Esophagus muscularis mucosa (tissue), 4 donors: ENCODE measurements at places on chromosomes 1 and 21. TPM values are rescaled to one million over a fixed set of nuclear protein-coding genes. Genes with fewer than 3 reads are reported as not detected.
A peak's percentile ranks its signal among the peaks of the same experiment; 100 is the strongest.

DNA sequence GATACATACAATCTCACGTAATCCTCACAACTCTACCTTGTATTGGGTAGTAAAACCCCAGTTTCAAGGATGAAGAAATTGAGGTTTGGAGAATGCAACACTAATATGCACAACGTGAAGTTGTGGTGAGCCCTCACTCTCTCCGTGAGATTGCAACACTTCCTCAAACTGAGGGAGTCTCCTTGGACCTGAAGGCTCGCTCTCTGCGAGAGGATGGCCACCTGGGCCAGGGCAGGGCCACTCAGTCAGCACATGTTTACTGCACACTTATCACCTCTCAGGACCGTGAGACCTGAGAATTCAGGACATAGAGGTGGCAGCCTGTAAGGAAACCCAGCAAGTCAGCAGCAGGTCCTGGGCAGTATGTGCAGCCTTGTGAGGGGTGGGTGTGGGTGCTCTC is 8.7 kb downstream of the SH3BP5L start:
- no peaks in the 10 kb centered on the region for H3K27me3 ChIP-seq
- H3K27ac ChIP-seq, result no peak overlapping the region
- peaks cover 75% of the 10 kb centered on the region for H3K36me3 ChIP-seq
- peaks cover 21% of the 10 kb centered on the region for H3K4me1 ChIP-seq
- DNase-seq, result no peak

DNA sequence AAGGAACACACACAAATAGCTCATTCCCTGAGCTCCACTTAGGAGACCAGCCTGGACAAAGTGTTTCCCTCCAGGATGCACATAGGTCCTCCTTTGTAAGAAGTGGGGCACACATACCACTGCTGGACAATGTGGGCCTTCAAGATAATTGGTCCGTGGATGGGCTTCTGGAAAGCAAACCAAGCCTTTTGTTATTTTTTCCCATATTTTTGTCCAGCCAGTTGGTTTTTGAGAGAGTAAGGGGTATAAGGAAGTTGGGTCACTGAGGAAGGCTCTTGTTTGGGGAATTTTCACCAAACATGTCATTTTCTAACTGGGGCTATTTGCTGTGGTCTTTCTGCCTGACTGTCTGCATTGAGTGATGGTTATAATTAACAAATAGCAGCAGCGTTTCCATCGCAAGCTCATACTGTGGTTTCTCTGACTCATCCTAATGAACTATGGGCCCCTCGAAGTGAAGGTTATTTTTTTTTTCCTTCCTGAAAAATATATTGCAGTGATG is 306.3 kb upstream of the DUSP10 start:
- H3K27me3 ChIP-seq, result no peaks in the 10 kb centered on the region
- DNase-seq, result no peak
- no peak overlapping the region for H3K27ac ChIP-seq

- H3K27me3 ChIP-seq, result no peaks in the 10 kb centered on the region
- H3K4me1 ChIP-seq, result peaks cover 26% of the 10 kb centered on the region
- no peaks in the 10 kb centered on the region for H3K36me3 ChIP-seq
- DNase-seq, result no peak
- peak overlapping the region; percentile 92 for H3K27ac ChIP-seq
These were observed 717 bp downstream of the UBIAD1 start for GRCh38 chr1:11273595-11274234.

- no peak for DNase-seq
- H3K4me1 ChIP-seq, result no peaks in the 10 kb centered on the region
These were observed 219.3 kb downstream of the PLPP3 start for GRCh38 chr1:56360021-56360420.

DNA sequence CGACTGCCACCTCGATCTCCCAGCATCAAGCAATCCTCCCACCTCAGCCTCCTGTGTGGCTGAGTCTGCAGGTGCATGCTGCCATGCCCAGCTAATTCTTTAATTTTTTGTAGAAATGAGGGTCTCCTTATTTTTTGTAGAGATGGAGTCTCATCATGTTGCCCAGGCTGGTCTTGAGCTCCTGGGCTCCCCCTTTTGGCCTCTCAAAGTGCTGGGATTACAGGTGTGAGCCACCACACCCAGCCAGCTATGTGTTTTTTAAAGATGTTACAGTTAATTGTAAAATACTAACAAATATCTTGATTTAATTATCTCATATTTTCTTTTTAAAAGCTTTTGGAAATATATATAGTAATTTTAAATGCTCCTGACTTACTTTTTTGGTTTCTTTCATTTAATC is 181.3 kb upstream of the DMRTA2 start:
- no peak for DNase-seq
- H3K4me1 ChIP-seq, result no peaks in the 10 kb centered on the region
- no peaks in the 10 kb centered on the region for H3K27me3 ChIP-seq
- H3K27ac ChIP-seq, result no peak overlapping the region
- no peak overlapping the region for H3K4me3 ChIP-seq
- H3K36me3 ChIP-seq, result no peaks in the 10 kb centered on the region

DNA sequence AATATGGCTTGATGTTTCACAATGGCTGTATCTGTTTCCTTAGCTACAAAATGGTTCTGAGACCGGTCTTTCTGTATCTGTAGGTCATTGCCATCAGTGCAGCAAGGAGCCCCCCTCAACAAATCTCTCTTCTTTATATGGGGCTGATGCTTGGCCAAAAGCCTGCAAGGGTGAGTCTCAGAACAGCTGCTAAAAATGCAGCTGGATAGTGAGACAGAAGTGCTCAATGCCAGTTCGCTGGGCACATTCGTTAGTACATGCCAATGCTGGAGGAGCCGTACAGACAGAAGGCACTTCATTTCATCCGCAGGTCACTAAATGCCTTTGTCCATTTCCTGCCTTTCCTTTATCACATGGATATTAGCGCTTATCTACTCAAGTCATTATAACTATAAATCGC is 67.3 kb downstream of the RUNX1 start:
- no peak overlapping the region for H3K27ac ChIP-seq
- no peaks in the 10 kb centered on the region for H3K27me3 ChIP-seq
- DNase-seq, result no peak
- no peak overlapping the region for H3K4me3 ChIP-seq
- no peaks in the 10 kb centered on the region for H3K36me3 ChIP-seq

DNA sequence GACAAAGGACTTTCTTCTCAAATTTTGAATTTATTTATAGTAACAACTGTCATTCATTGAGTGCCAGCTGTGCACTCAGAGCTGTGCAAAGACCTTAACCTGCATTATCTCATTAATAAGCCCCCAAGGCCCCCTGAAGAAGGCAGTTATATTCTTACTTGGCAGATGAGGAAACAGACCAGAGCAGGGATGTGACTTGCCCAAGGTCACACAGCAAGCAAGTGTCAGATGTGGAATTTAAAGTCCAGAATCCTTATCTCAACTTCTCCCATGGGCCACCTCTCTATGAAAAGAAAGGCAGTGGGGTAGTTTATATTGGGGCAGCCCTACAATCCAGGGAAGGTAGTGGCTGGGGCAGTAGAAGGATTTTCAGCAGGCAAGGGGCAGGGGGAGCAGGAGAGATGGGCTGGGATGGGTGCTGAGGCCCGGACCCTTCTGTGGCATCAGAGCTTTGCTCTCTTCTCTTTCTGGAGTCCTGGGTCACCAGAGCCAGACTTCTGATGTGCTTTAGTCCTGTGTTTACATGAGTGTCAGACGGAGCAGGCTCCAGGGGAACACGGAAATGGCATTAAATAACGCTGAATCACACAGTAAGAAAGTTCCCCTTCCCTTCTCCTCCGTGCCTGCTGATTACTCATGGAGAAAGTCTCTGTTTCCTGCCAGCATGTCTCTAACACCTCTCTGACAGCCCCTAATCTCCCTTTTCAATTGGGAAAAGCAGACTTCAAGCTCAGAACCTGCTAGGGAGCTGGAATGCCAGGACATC is 39.5 kb downstream of the EPHB2 start:
- peak overlapping the region; percentile 43 for H3K27ac ChIP-seq
- no peaks in the 10 kb centered on the region for H3K36me3 ChIP-seq
- H3K4me3 ChIP-seq, result no peak overlapping the region
- no peaks in the 10 kb centered on the region for H3K27me3 ChIP-seq
- DNase-seq, result peak; percentile 93

DNA sequence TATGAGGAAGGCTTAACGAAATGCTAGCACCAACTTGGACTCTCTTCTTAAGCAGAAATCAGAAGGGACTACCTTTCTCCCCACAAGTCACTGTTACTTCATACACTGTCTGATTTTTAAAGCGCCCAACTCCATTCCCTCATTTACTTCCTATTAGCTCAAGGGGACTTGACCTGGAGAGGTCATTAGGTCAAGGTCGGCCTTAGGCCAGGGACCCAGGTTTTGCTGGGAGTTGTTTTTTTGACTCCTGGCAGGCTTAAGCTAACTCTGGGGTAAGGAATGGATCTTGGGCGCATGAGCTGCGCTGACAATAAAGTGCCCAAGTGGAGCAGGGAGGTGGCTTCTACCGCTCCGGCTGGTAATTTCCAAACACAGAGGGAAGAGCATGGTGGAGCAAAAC is 16.8 kb downstream of the ADAR start:
- H3K4me1 ChIP-seq, result no peaks in the 10 kb centered on the region
- H3K27ac ChIP-seq, result no peak overlapping the region
- H3K4me3 ChIP-seq, result no peak overlapping the region
- peaks cover 97% of the 10 kb centered on the region for H3K36me3 ChIP-seq

GRCh38 chr1:207282496-207283380 is 38.7 kb upstream of the CD55 start:
- no peaks in the 10 kb centered on the region for H3K36me3 ChIP-seq
- no peak for DNase-seq
- no peak overlapping the region for H3K27ac ChIP-seq
- peaks cover 30% of the 10 kb centered on the region for H3K4me1 ChIP-seq
- H3K4me3 ChIP-seq, result no peak overlapping the region

GRCh38 chr1:157504646-157505045 is 47.7 kb downstream of the FCRL5 start:
- no peak overlapping the region for H3K4me3 ChIP-seq
- DNase-seq, result no peak
- peaks cover 3% of the 10 kb centered on the region for H3K4me1 ChIP-seq
- no peaks in the 10 kb centered on the region for H3K36me3 ChIP-seq
- H3K27ac ChIP-seq, result no peak overlapping the region

DNA sequence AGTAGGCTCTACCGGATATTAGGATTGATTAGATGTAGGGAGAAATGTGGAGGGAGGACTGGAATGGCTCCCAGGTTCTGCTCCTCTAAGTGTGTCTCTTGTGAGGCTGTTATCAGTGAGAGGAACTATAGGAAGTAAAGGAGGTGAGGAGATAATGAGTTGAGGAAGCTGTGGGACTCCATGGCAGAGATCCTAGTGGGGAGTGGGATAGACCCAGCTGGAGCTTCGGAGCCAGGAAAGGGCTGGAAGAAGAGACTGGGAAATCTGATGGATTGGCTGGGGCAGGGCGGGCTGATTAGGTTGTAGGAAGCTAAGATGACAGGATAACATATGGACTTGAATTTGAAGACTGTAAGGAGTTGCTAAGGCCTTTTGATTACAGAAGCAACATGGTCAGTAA is 14.8 kb upstream of the BCL9 start:
- no peak overlapping the region for H3K27ac ChIP-seq
- no peak overlapping the region for H3K4me3 ChIP-seq
- no peaks in the 10 kb centered on the region for H3K36me3 ChIP-seq
- DNase-seq, result no peak

GRCh38 chr1:98196012-98196411 is 275.2 kb upstream of the DPYD start:
- no peaks in the 10 kb centered on the region for H3K4me1 ChIP-seq
- H3K27me3 ChIP-seq, result no peaks in the 10 kb centered on the region
- no peaks in the 10 kb centered on the region for H3K36me3 ChIP-seq
- H3K4me3 ChIP-seq, result no peak overlapping the region
- DNase-seq, result no peak

GRCh38 chr1:109667452-109668122 is at the start of gene GSTM2:
TSS of gene GSTM2 (plus strand) at chr1:109668057. CDS start at chr1:109668116, 59 bp downstream.
- H3K4me3 ChIP-seq, result peak within 1 kb of the TSS; percentile 73
- peaks cover 19% of the 10 kb centered on the region for H3K4me1 ChIP-seq
- DNase-seq, result peak; percentile 98
- no peaks in the 10 kb centered on the region for H3K36me3 ChIP-seq
- H3K27me3 ChIP-seq, result no peaks in the 10 kb centered on the region

DNA sequence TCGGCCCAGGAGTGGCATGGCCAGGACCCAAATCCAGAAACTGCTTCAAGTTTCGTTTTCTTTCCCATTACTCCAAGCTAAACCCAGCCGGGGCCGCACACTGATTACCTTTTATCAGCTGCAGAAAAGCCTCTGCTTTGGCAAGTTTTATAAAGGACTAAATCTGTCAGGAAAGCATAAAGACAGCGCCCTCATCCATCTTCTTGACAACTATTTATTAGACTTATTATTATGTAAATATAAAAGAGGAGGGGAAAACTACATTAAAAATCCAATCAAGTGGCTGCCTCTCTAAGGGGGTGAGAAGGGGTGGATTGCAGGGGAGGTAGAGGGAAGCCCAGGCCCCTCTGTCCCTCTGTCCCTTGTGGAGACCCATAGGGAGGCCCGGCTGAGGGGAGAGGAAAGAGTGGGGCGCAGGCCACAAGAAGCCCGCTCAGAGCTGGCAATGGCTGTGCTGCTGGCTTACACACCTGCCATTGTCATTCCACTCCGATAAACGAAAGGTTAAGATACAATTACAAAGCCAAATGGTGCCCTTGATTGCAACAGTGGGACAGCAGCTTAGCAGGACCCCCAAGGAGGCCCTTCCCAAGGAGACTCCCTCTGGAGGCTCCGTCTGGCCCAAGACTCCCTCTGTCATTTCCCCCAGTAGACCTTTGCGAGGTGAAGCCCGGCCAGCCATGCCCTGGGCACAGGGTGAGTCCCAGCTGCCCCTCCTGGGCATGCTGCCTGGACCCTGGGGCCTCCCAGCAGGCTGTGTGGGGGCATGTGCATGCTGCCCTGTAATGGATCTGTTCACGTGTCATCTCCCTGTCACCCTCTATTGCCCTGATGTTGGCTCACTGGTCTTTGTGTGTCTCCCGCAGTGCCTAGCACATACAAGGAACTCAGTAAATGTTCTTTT is 45.4 kb downstream of the KCND3 start:
- no peak for DNase-seq
- no peaks in the 10 kb centered on the region for H3K27me3 ChIP-seq
- peaks cover 22% of the 10 kb centered on the region for H3K4me1 ChIP-seq
- H3K27ac ChIP-seq, result no peak overlapping the region

- no peaks in the 10 kb centered on the region for H3K27me3 ChIP-seq
- no peaks in the 10 kb centered on the region for H3K36me3 ChIP-seq
- H3K27ac ChIP-seq, result no peak overlapping the region
- DNase-seq, result no peak
These were observed 673 bp upstream of the DHCR24 start for GRCh38 chr1:54887665-54888071.

DNA sequence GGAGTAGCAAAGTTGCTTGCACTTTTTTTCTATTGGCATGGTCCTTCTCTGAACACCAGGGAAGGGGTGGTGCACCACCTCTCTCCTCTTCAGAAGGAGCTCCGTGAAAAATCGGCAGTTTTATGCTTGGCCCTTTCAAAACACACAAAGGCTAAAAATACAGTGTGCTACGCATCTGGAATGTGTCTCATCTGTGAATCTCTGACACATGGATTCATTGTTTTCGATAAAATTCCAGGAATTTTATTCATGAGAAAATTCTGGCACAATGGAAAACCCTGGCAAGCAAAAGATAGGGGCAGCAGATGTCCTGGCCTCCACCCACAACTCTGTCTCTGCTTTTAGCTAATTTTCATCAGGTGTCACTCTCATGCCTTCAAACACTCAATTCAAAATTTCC is 42.9 kb downstream of the ERG start:
- no peak for DNase-seq
- no peak overlapping the region for H3K4me3 ChIP-seq
- H3K4me1 ChIP-seq, result no peaks in the 10 kb centered on the region
- H3K36me3 ChIP-seq, result no peaks in the 10 kb centered on the region
- no peak overlapping the region for H3K27ac ChIP-seq

PCP4 gene
- total RNA-seq, result 146 TPM

CELA2A gene
- total RNA-seq, result not detected

PPFIA4 gene
- 1.6 TPM for total RNA-seq

CFHR3 gene
- not detected for total RNA-seq

ZBED6 gene
- total RNA-seq, result 20.4 TPM

KLHDC8A gene
- total RNA-seq, result 0.32 TPM

EFNA1 gene
- 11.2 TPM for total RNA-seq

SAMD11 gene
- 9.8 TPM for total RNA-seq

SPRR1B gene
- not detected for total RNA-seq

TLR5 gene
- total RNA-seq, result 5.1 TPM
